ENCODE measurements at places on chromosomes 7 and 10. TPM values are rescaled to one million over a fixed set of nuclear protein-coding genes. Genes with fewer than 3 reads are reported as not detected.

DNA sequence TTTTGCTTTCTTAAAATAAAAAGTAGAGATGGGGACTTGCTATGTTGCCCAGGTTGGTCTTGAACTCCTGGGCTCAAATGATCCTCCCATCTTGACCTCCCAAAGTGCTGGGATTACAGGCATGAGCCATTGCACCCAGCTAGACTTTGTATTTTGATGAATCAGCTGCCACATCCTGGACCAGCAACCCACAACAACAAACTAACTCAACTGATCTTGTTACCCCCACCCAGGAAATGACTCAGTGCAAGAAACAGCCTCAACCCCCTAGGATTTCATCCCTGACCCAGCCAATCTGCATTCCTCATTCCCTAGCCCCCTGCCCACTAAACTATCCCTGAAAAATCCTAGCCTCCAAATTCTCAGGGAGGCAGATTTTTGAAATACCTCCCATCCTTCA is 123.8 kb downstream of the IPMK start:
- no peaks in the 10 kb centered on the region for H3K36me3 ChIP-seq
- H3K4me1 ChIP-seq = no peaks in the 10 kb centered on the region
- no peaks in the 10 kb centered on the region for H3K27me3 ChIP-seq
- H3K4me3 ChIP-seq = no peak overlapping the region
- no peak overlapping the region for H3K27ac ChIP-seq

- DNase-seq = no peak
- H3K4me1 ChIP-seq = peaks cover 3% of the 10 kb centered on the region
- H3K27ac ChIP-seq = no peak overlapping the region
- no peak overlapping the region for H3K4me3 ChIP-seq
These were observed 5.9 kb upstream of the INSIG1 start for GRCh38 chr7:155291729-155292128.

DNA sequence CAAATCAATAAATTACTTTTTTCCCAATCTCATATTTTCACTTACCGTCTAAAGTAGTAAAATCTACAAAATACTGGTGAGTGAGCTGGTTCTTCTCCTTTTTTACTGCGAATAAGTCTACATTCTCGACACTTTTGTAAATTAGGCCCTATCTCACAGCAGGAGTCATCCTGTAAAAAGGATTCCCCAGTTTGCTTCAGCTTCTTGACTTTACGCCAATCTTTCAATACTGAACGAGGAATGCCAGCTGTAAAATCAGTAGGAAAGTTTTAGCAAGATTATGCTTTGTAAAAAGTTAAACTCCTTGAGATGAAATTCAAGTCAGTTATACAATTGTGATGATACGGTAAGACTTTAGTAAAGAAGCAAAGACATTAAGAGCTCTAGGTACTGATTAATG is 67.3 kb downstream of the NRBF2 start:
- H3K27me3 ChIP-seq = no peaks in the 10 kb centered on the region
- H3K27ac ChIP-seq = peak overlapping the region; percentile 4
- peaks cover 63% of the 10 kb centered on the region for H3K36me3 ChIP-seq
- H3K4me1 ChIP-seq = peaks cover 7% of the 10 kb centered on the region

GRCh38 chr7:44194069-44194468 is 4.8 kb upstream of the GCK start:
- no peaks in the 10 kb centered on the region for H3K27me3 ChIP-seq
- no peaks in the 10 kb centered on the region for H3K4me1 ChIP-seq
- no peak for DNase-seq
- no peaks in the 10 kb centered on the region for H3K36me3 ChIP-seq
- no peak overlapping the region for H3K4me3 ChIP-seq

- H3K27me3 ChIP-seq = no peaks in the 10 kb centered on the region
- H3K4me3 ChIP-seq = no peak overlapping the region
- no peaks in the 10 kb centered on the region for H3K36me3 ChIP-seq
These were observed 89.1 kb downstream of the TNS3 start for GRCh38 chr7:47492716-47493325.

DNA sequence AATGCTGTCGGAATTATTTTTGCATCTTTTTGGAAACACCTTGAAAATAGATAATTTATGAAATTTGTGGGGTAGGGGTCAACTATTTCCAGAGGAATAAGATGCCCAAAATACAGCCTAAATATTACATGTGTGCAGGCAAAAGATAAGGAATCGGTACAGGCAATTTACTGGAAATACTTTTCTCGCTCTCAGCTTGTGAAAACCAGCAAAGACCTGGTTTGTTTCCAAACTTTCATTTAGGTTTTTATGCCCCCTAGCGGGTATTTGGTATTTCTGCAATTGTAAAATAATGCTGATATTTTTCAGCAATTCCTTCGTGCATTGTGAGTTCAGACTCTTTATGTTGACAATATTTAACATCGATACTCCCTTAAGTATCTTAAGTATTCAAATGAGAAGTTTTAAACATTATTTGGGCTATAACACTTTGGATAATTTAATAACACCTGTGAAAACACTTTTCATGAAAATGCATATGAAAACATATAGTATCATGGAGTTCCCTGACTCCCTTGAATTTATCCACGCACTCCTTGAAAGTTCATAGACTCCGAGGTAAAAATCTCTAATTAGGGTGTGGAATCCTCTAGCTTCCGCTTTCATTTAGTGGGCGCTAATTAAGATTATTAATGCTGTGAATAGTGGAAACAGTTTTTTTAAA is 132.4 kb downstream of the TSPAN12 start:
- H3K36me3 ChIP-seq = no peaks in the 10 kb centered on the region
- no peak overlapping the region for H3K27ac ChIP-seq
- no peak overlapping the region for H3K4me3 ChIP-seq
- peak; percentile 69 for DNase-seq
- peaks cover 10% of the 10 kb centered on the region for H3K4me1 ChIP-seq
- no peaks in the 10 kb centered on the region for H3K27me3 ChIP-seq

GRCh38 chr7:104723001-104723400 is 291.0 kb upstream of the KMT2E start:
- no peaks in the 10 kb centered on the region for H3K27me3 ChIP-seq
- no peak for DNase-seq
- no peaks in the 10 kb centered on the region for H3K36me3 ChIP-seq
- H3K4me3 ChIP-seq = no peak overlapping the region
- no peak overlapping the region for H3K27ac ChIP-seq

DNA sequence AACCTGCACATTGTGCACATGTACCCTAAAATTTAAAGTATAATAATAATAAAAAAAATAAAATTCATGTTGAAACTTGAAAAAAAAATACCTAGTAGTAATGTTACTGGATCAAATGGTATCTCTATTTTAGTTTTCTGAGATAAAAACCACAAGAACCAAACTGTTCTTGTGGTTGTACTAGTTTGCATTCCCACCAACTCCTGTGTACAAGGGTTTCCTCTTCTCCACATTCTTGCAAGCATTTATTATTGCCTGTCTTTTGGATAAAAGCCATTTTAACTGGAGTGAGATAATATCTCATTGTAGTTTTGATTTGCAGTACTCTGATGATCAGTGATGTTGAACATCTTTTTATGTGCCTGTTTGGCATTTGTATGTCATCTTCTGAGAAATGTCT is 177.7 kb downstream of the KIF20B start:
- DNase-seq = peak; percentile 47
- H3K4me1 ChIP-seq = no peaks in the 10 kb centered on the region
- no peaks in the 10 kb centered on the region for H3K36me3 ChIP-seq
- H3K27ac ChIP-seq = no peak overlapping the region

GRCh38 chr7:4683884-4684565 is 1.9 kb downstream of the FOXK1 start:
- H3K4me1 ChIP-seq = no peaks in the 10 kb centered on the region
- DNase-seq = peak; percentile 64
- peak overlapping the region; percentile 84 for H3K27ac ChIP-seq

DNA sequence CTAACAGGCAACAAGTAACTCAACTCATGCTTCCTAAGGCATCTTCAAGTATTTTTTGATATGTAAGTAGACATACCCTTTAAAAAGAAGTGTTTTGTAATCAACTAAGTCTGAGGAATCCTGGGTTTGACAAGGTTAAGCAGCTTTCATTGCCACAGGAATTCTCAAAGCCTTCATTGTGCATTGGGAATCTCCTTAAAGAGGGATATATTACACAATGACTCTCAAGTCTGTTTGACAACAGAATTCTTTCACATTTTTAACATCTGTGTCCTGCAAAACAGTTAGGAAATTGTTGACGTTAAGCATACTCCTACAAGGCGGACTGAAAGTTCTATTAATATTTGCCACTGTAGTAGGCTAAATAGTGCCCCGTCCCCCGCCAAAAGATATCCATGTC is 71.4 kb downstream of the SGMS1 start:
- H3K4me3 ChIP-seq = no peak overlapping the region
- H3K27me3 ChIP-seq = no peaks in the 10 kb centered on the region

DNA sequence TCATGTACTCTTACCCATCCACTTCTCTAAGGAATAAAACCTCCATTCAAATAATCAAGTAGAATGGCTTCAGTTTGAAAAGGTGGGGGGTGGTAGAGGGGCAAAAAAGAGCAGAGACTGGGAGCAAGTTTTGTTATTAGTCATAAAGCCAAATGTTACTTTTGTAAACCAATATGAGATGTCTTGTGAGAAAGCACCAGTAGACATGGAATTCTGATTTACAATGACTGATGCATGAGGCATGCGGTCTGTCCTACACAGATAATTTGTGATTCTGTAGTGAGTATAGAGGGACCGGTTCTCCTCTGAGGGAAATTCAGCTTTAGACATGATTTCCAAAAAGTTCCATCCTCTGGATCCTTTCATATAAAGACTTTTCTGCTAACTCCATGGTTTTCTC is 12.9 kb upstream of the ABCA13 start:
- no peak for DNase-seq
- H3K27me3 ChIP-seq = no peaks in the 10 kb centered on the region
- H3K27ac ChIP-seq = no peak overlapping the region
- no peaks in the 10 kb centered on the region for H3K4me1 ChIP-seq
- no peak overlapping the region for H3K4me3 ChIP-seq

DNA sequence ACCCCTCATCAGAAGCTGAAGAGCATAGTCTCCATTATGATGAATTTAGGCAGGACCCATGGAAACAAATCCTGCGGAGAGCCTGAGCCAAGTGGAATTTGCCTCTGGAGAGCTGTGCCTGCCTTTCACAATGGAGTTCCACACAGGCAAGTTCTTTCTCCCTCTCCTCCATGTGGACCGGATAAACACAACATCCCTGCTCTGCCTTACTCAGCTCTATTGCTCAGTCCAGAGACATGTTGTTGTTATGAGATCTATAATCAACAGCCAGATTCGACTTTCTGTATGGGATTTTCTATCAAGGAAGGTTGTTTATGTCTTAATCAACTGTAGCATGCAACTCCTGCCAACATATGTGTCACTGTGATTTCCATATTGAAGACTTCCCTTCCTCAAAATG is 59.5 kb upstream of the ELMO1 start:
- H3K27me3 ChIP-seq = no peaks in the 10 kb centered on the region
- no peaks in the 10 kb centered on the region for H3K36me3 ChIP-seq
- no peak overlapping the region for H3K27ac ChIP-seq
- H3K4me1 ChIP-seq = no peaks in the 10 kb centered on the region

- peaks cover 3% of the 10 kb centered on the region for H3K4me1 ChIP-seq
- H3K27me3 ChIP-seq = no peaks in the 10 kb centered on the region
- H3K4me3 ChIP-seq = no peak overlapping the region
- H3K36me3 ChIP-seq = no peaks in the 10 kb centered on the region
- H3K27ac ChIP-seq = no peak overlapping the region
These were observed 83.4 kb upstream of the BMPER start for GRCh38 chr7:33821970-33822369.

DNA sequence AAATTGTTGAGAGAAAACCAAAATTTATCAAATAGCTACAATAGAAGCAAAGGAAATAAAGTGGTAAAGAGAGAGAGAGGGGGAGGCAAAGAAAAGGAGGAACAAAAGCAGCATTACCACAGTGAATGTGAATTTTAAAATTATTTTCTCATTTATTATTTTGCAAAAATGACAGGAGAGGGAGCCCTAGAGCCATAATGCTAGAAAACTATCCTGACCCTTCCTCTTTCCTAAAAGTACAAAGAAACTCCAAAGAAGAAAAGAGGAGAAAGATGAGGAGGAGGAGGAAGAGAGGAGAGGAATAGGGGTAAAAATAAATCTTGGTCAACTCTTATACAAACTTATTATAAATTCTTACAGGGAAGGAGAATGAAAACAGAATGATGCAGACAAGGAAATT is 921.5 kb downstream of the NRG3 start:
- no peak overlapping the region for H3K4me3 ChIP-seq
- peaks cover 8% of the 10 kb centered on the region for H3K4me1 ChIP-seq
- peak; percentile 27 for DNase-seq
- no peak overlapping the region for H3K27ac ChIP-seq
- no peaks in the 10 kb centered on the region for H3K36me3 ChIP-seq

- DNase-seq = no peak
- no peak overlapping the region for H3K4me3 ChIP-seq
- no peaks in the 10 kb centered on the region for H3K36me3 ChIP-seq
- H3K27me3 ChIP-seq = no peaks in the 10 kb centered on the region
These were observed 19.1 kb downstream of the ABLIM1 start for GRCh38 chr10:114638821-114639625.

DNA sequence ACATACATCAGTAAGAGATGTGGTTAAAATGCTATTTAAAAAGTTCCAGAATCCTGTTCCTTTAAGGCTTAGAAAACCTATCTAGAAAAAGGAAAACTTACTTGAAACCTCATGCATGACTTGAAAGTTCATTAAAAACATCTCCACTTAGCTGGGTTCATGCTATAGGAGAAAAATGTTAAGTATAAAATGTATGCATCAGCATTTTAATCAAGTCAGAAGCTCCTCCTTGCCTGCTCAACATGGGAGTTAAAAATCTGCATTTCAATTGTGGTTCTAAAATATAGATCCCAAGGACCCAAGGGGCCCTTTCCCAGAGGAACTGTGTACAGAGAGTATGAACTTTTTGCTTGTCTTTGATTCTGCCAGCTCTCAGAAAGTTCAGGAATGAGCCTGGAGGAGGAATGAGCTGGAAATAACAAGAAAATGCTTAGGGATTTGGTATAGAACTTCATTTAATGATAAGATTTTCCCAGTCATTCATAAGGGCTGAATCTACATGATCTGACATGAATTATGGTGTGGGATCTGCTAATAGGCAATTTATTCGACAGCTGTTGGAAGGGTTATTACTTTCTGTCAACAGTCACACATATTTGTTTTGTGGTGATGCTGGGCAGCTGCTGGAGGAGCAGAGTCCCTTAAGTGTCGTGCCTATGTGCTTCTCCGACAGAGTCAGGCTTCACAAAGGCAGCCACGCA is 85.6 kb upstream of the MTPN start:
- peaks cover 34% of the 10 kb centered on the region for H3K4me1 ChIP-seq

The NEURL1 gene
- 2.7 TPM for total RNA-seq

The TEX47 gene
- total RNA-seq = not detected

The MYL10 gene
- total RNA-seq = not detected

The CCDC136 gene
- total RNA-seq = 12.6 TPM

The HOXA2 gene
- 0.27 TPM for total RNA-seq

The HOXA3 gene
- total RNA-seq = 1.4 TPM

The EEF1AKMT2 gene
- 23.9 TPM for total RNA-seq

The TMEM139 gene
- total RNA-seq = 0.69 TPM

The ACHE gene
- 25.6 TPM for total RNA-seq

The AKR1C2 gene
- total RNA-seq = 1.0 TPM

The FZD1 gene
- total RNA-seq = 19.0 TPM

The TMEM225B gene
- total RNA-seq = 0.81 TPM

The OR2A1 gene
- not detected for total RNA-seq
